Upper lobe of right lung (tissue), 1 donor: ENCODE measurements at places on chromosomes 1 and 21. TPM values are rescaled to one million over a fixed set of nuclear protein-coding genes. Genes with fewer than 3 reads are reported as not detected.

UTS2 gene
- not detected for total RNA-seq

DENND2C gene
- total RNA-seq = 2.3 TPM

RSPH1 gene
- 0.84 TPM for total RNA-seq

TRIM58 gene
- 6.0 TPM for total RNA-seq

FLG2 gene
- total RNA-seq = not detected
